Left ventricle myocardium inferior (tissue), 1 donor: ENCODE measurements at places on chromosomes 5 and 9.

GRCh38 chr5:91222482-91222881 is 160.6 kb downstream of the ARRDC3 start:
- no peaks in the 10 kb centered on the region for H3K36me3 ChIP-seq
- H3K4me1 ChIP-seq: peaks cover 12% of the 10 kb centered on the region
- no peak for DNase-seq
- H3K4me3 ChIP-seq: no peak overlapping the region
- H3K27me3 ChIP-seq: no peaks in the 10 kb centered on the region

DNA sequence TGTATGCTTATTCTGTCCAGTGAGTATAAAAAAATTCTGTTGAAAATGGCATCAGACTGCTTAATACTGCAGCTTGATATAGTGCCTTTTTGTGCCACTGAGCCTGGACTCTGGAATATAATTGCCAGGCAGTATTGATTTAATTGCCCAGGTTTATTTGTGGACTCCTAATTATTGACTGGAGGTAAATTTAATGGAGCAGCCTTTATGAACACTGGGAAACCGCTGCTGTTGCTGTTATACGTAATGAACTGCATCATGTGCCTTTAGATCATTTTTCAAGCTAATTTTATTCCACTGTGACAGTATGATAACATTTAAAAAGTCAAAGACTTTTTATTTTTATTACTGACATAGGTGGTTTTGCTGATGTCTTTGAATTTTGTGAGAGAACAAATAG is 90.2 kb upstream of the SH3GL2 start:
- no peak for DNase-seq
- no peaks in the 10 kb centered on the region for H3K27me3 ChIP-seq
- no peaks in the 10 kb centered on the region for H3K4me1 ChIP-seq
- H3K36me3 ChIP-seq: peaks cover 7% of the 10 kb centered on the region

DNA sequence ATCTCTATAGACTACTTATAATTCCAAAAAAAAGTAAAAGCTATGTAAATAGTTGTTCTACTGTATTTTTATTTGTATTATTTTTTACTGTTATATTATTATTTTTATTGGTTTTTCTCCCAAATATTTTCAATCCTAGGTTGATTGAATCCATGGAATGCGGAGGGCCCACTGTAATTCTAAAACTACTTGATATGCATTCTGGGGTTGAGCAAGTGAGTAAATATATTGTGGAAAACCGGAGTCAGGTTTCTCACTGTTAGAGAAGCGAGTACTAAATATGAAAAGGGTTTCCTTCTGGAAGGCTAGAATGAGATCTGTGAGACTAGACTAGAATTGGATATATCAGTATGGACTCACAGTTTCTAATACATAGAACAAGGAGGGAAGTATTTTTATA is 66.5 kb downstream of the FBXW11 start:
- no peaks in the 10 kb centered on the region for H3K36me3 ChIP-seq
- no peak for DNase-seq
- H3K27me3 ChIP-seq: no peaks in the 10 kb centered on the region

GRCh38 chr5:153749960-153750359 is 259.5 kb downstream of the GRIA1 start:
- peaks cover 5% of the 10 kb centered on the region for H3K27me3 ChIP-seq
- no peak for DNase-seq
- H3K27ac ChIP-seq: no peak overlapping the region
- H3K4me1 ChIP-seq: no peaks in the 10 kb centered on the region
- H3K4me3 ChIP-seq: no peak overlapping the region

GRCh38 chr9:77391834-77392233 is 214.5 kb downstream of the VPS13A start:
- no peak for DNase-seq
- no peaks in the 10 kb centered on the region for H3K27me3 ChIP-seq
- no peak overlapping the region for H3K27ac ChIP-seq
- H3K4me3 ChIP-seq: no peak overlapping the region

DNA sequence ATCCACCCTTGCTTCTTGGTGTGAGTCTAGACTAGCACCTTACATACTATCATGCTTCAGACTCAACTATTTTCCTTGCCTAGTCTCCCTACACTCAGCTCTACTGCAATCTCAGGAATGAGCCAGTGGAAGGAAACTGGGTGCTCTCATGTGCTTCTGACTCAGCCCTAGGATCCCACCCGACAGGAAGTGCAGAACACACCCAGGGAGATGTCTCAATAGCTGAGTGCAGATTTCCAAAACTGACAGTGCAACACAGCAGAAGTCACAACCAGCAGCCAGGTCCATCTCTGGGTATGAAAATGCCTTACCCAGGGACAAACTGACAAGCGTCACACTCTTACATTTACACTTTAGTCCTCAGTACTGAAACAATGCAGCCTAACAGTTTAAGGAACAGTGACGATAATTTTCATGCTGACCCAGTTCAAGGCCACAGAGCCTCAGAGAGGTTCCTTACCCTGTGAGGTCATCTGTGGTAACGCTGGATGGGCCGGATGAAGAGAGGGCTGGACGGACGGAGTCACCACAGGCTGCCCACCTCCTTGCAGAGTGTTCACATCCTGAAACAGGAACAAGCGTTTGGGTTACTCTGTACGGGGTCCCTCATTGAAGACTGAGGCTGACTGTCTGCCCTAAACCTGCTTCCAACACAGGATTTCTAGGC is 33.0 kb downstream of the FKBP15 start:
- peak overlapping the region; percentile 75 for H3K27ac ChIP-seq
- H3K4me3 ChIP-seq: peak overlapping the region; percentile 33
- H3K27me3 ChIP-seq: no peaks in the 10 kb centered on the region
- H3K4me1 ChIP-seq: peaks cover 17% of the 10 kb centered on the region

- H3K4me3 ChIP-seq: peak overlapping the region; percentile 86
- peak overlapping the region; percentile 91 for H3K27ac ChIP-seq
- peak; percentile 83 for DNase-seq
- no peaks in the 10 kb centered on the region for H3K36me3 ChIP-seq
- no peaks in the 10 kb centered on the region for H3K27me3 ChIP-seq
- H3K4me1 ChIP-seq: peaks cover 57% of the 10 kb centered on the region
These were observed 5.5 kb upstream of the CDHR2 start for GRCh38 chr5:176543428-176544182.

GRCh38 chr5:58135571-58136335 is 324.1 kb downstream of the PLK2 start:
- no peak overlapping the region for H3K27ac ChIP-seq
- H3K4me3 ChIP-seq: no peak overlapping the region
- no peak for DNase-seq
- no peaks in the 10 kb centered on the region for H3K36me3 ChIP-seq
- H3K27me3 ChIP-seq: no peaks in the 10 kb centered on the region
- peaks cover 14% of the 10 kb centered on the region for H3K4me1 ChIP-seq

GRCh38 chr5:160197341-160198144 is 31.8 kb upstream of the FABP6 start:
- no peaks in the 10 kb centered on the region for H3K27me3 ChIP-seq
- H3K27ac ChIP-seq: peak overlapping the region; percentile 42
- DNase-seq: peak; percentile 42
- H3K36me3 ChIP-seq: no peaks in the 10 kb centered on the region
- peaks cover 24% of the 10 kb centered on the region for H3K4me1 ChIP-seq

DNA sequence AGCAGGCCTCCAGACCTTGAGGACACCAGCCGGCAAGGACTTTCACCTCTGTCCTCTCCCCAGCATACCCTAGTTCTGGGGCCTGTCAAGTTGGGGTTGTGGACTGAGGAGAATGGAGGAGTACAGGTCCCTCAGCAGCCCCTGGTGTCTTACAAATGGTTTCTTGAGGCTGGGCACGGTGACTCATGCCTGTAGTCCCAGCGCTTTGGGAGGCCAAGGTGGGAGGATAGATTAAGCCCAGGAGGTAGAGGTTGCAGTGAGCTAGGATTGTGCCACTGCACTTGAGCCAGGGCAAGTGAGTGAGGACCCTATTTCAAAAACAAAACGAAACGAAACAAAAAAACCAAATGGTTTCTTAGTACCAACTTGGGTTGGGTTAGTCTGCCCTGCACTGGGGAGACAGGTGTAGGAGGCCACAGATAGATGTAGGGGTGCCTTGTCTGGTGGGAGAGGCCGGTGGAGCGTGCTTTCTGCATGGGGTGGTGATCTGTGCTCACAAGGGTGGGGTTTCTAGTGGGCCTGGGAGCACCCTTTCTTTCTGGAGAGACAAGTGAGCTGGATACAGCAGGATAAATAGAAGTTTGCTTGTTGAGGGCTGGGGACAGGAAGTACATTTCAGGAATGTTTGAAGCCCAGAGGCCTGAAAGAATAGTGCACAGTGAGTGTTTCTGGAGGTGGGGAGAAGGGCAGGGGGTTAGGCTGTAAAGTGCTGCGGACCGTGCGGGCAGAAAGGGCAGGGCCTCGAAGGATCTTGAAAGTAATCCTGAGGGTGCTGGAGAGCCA is 37.7 kb upstream of the PSD2 start:
- peaks cover 57% of the 10 kb centered on the region for H3K27me3 ChIP-seq
- H3K27ac ChIP-seq: no peak overlapping the region
- no peak overlapping the region for H3K4me3 ChIP-seq
- peaks cover 10% of the 10 kb centered on the region for H3K4me1 ChIP-seq
- DNase-seq: no peak

DNA sequence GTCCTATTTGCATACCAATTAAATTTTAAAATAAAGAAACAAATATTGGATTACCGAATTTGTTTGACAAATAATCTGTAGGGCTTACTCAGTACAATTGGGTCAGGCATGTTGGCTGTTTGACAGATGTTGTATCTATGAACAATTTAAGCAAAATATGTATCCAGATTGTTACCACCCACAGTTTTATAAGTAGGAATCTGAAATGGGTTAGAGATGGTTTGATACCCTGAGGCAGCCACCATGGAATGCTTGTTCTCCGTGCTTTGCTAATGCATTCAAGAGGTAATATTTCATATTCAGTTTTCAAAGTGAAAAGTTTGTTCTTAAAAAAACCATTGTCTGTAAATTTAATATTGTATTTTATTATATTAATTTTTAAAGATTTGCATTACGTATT is 285.1 kb upstream of the ARRDC3 start:
- H3K27ac ChIP-seq: no peak overlapping the region
- no peaks in the 10 kb centered on the region for H3K27me3 ChIP-seq
- peaks cover 8% of the 10 kb centered on the region for H3K4me1 ChIP-seq

GRCh38 chr9:113577525-113578261 is 114.2 kb downstream of the RGS3 start:
- no peaks in the 10 kb centered on the region for H3K36me3 ChIP-seq
- H3K4me1 ChIP-seq: peaks cover 99% of the 10 kb centered on the region
- DNase-seq: peak; percentile 53
- H3K4me3 ChIP-seq: no peak overlapping the region
- no peaks in the 10 kb centered on the region for H3K27me3 ChIP-seq

- no peaks in the 10 kb centered on the region for H3K36me3 ChIP-seq
- no peak for DNase-seq
- H3K27ac ChIP-seq: peak overlapping the region; percentile 45
- no peaks in the 10 kb centered on the region for H3K27me3 ChIP-seq
- peaks cover 8% of the 10 kb centered on the region for H3K4me1 ChIP-seq
- H3K4me3 ChIP-seq: no peak overlapping the region
These were observed 298.3 kb upstream of the EFNA5 start for GRCh38 chr5:107968998-107969397.

- no peaks in the 10 kb centered on the region for H3K36me3 ChIP-seq
- H3K27me3 ChIP-seq: no peaks in the 10 kb centered on the region
- DNase-seq: no peak
- H3K4me1 ChIP-seq: no peaks in the 10 kb centered on the region
These were observed 99.6 kb downstream of the BASP1 start for GRCh38 chr5:17316970-17317459.

- peaks cover 7% of the 10 kb centered on the region for H3K4me1 ChIP-seq
- H3K36me3 ChIP-seq: no peaks in the 10 kb centered on the region
- no peak for DNase-seq
- H3K27ac ChIP-seq: no peak overlapping the region
- H3K27me3 ChIP-seq: no peaks in the 10 kb centered on the region
These were observed 210.6 kb upstream of the ADAMTSL1 start for GRCh38 chr9:18263377-18263776.

DNA sequence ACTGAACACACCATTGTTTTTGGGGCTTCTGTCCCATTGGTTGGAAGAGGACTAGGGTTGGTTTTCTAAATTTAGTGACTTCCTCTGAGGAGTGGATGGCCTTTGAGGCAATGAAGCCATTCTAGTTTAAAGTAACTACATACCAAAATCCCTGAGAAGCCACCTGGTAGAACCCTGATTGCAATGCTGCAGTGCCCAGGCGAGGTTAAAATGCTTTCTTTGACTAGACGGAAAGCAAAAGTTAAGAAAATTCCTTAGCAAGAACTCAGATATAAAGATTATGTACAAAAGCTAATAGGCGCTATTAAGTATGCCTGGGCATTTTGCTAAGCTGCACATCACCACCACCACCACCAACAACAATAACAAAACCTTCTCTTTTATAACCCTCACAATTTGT is 20.6 kb downstream of the GLRX start:
- peak overlapping the region; percentile 82 for H3K27ac ChIP-seq
- H3K27me3 ChIP-seq: no peaks in the 10 kb centered on the region
- peaks cover 37% of the 10 kb centered on the region for H3K4me1 ChIP-seq
- peaks cover 5% of the 10 kb centered on the region for H3K36me3 ChIP-seq
- DNase-seq: no peak
- no peak overlapping the region for H3K4me3 ChIP-seq

- H3K4me1 ChIP-seq: no peaks in the 10 kb centered on the region
- DNase-seq: no peak
- H3K36me3 ChIP-seq: no peaks in the 10 kb centered on the region
- H3K4me3 ChIP-seq: no peak overlapping the region
- H3K27ac ChIP-seq: no peak overlapping the region
These were observed 181.0 kb upstream of the PITX1 start for GRCh38 chr5:135214897-135215616.

DNA sequence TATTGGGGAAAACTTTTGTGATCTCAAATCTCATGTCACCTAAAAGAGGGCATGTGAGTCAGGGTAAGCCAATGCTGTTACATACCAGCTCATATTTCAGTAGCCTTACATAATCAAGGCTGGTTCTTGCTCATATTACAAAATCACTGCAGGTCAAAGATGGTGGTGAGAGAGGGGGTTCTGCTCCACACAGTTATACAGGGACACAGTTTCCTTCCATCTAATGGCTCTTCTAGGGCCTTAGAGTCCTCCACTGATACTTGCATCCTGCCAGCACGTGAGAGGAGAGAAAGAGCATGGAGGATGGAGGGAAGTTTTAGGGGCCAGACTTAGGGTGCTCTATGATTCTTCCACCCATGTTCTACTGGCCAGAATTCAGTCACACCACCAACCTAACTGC is 130.0 kb downstream of the LIFR start:
- DNase-seq: no peak
- H3K27ac ChIP-seq: no peak overlapping the region
- no peaks in the 10 kb centered on the region for H3K36me3 ChIP-seq
- H3K4me1 ChIP-seq: no peaks in the 10 kb centered on the region
- H3K27me3 ChIP-seq: no peaks in the 10 kb centered on the region
